Germinal center (tissue), 1 donor: ENCODE measurements at places on chromosomes 11 and 22.
A peak's percentile ranks its signal among the peaks of the same experiment; 100 is the strongest.

DNA sequence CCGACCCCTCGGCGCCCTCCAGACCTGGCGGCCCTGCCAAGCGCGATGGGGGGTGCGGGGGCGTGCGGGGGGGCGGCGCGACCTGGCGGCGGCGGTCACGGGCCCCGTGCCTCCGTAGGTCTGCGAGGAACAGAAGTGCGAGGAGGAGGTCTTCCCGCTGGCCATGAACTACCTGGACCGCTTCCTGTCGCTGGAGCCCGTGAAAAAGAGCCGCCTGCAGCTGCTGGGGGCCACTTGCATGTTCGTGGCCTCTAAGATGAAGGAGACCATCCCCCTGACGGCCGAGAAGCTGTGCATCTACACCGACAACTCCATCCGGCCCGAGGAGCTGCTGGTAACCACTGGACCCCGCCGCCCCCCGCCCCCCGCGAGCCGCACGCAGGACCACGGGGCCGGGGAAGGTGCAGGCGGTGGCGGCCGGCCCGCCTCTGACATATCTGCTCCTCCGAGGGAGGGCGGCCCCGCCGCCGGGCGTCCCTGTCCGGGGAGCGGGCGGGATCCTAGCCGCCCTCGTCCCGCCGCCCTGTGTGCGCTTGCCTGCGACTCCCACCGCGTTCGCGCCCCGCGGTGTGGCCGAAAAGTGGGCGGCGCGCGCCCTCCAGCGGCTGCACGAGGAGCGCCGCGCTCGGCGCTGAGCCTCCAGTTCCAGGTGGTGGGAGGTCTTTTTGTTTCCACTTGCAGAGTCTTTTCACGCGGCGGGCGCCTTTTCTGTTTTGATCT, 2.1 kb downstream of the CCND1 start:
- DNase-seq = peak; percentile 80

DNA sequence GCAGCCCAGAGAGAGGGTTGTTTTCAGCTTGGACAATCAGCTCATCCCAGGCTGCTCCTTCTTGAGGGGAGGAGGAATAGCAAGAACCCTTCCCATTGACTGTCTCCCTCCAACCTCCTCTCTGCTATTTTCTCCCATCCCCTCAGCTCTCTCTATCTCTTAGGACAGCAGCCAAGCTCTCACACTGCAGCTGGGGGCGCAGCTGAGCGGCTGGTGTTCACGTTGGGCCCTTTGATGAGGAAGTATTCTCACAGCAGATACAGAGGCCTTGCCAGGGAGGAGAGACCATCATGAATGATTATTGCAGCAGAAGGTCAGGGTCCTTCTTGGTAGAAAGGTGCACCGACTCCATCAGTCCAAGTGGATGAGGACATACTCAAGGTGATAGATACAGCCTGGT, 26.5 kb upstream of the CADM1 start:
- DNase-seq = peak; percentile 15

DNA sequence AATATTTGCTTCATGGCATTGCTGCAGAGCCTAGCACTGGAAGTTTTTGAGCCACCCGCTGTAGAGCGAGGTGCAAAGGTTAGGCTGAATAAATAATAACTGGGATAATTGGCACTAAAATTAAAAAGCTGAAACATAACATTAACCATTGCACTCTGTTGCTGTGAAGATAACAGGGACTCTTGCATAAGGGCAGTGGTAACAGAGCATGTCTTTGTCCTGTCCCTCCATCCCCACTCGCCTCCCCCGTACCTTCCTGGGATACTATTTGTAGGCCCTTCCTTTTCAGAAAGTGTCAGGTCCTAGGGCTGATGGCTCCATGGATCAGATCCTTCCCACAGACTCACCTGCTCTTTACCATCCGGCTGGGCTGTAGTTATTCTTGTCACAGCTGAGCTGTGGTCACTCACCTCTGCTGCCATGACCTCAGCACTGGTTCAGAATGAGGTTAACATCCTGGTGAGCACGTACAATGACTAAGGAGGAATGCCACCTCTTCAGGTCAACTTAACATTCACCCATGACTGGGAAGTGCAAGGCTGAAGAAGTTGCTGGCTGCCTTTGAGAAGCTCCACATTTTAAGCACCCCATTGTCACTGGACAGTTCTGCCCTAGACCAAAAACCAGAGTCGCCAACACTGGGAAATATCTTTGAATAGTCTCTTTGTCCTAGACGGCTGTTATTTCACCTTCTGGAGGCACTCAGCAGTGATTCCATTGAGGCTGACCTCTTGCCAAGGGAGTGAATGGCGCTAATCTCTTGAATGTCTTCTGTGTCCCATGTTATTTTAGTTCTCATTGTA, 103.2 kb upstream of the KIRREL3 start:
- no peak for DNase-seq

DNA sequence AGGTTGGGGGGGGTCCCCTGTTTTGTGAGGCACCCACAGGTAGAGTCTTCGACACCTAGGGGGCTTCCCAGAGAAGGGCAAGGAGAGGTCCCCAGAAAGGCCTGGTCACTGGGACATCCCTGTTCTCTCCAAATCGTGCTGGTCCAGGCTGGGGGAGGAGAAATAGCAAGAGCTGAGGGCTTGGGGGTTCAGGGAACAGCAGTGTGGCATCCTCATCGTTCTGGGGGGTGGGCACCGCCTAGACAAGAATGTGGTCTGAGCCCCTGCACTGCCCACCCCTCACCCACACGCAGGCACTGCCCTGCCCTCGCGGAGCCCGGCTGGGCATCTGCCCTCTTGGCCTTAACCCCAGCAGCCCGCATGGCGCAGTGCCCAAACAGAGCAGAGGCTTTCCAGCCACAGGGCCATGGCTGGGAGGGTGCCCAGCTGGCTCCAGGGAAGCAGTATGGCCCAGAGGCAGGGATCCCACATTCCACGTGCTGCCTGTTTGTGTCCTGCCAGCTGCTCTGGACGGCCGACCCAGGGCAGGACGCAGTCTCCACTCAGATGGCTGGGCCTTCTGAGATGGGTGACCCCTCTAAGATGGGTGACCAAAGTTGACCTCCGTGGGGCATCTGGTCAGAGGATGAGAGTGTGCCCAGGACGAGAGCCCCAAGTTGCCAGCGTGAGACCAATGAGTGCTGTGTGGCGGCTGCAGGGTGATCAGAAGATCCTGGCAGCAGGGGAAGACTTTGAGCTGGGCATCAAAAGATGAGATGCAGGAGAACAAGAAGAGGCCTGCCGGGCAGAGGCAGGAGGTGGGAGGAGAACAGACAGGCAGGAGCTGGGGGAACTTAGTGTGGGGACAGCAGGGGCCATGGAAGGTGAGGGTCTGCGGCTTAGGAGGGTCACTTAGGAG, 14.4 kb downstream of the SCARF2 start:
- DNase-seq = no peak

DNA sequence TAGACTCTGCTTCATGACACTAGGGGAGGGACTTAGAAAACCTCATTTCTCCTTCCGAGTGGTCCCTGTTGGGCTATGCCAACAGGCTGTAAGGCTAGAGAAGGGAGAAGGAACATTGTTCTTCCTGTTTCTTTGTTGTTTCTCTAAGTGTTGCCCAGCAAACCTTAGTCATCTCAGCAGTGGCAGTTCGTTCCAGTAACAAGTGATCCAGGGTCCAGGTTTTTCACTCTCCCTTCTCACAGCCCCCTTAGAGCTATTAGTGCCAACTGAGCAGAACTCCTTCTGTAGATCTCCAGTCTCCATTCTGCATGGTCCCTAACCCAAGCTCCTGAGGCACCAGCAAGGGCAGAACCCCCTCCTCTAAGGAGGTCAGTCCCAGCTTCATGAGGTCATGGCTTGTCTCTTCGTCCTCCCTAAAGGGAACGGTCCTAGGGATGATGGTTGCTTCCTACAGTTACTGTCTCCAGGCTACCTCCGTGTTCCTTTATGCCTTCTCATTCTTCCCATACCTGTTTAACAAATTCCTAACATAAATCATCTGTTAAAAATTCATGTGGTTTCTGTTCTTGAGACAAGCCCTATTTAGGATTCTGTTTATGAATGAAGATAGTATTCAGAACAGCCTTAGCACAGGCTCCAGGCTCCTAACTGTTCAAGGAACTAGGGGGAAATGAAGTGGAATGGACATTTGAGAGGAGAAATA, 168.6 kb upstream of the UBASH3B start:
- no peak for DNase-seq

GRCh38 chr22:29330753-29331152, 15.3 kb upstream of the RASL10A start:
- no peak for DNase-seq

- no peak for DNase-seq
These were observed 1.7 kb downstream of the MN1 start for GRCh38 chr22:27799827-27800249.

- no peak for DNase-seq
These were observed 1.1 kb downstream of the PELI3 start for GRCh38 chr11:66467756-66468155.

DNA sequence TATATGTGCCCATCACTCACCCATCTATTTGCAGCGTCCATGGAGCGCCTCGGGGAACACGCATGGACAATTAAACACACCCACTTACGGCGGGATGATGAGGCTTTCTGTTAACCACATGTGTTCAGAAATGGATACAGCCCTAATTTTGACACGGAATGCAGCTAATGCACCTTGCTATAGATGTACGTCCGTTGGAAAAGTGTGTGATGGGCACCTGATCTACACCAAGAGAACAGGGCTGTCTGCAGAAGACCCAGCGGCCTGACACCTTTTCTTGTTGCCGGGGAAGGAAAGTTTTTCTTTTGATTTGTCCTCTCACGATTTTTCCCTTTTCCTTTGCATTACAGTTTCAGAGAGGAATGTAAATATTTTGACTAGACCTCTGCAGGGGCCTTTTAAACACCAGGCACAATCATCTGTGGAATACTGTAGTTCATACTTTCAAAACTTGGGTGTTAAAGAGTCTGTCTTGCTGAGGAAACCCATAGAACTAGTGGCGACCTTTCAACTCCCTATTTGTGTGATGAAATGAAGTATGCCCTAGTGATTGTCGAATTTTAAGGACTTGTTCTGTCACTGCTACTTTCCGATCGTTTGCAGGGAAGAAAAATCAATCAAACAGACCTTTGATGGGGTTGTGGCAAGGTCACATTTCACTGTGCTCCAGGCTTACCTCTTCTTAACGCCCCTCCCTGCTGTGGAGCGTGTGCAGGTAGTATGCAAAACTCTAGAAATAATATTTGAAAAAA, 16.5 kb upstream of the PAX6 start:
- DNase-seq = no peak

- DNase-seq = no peak
These were observed 44.8 kb downstream of the SLN start for GRCh38 chr11:107666911-107667613.

DNA sequence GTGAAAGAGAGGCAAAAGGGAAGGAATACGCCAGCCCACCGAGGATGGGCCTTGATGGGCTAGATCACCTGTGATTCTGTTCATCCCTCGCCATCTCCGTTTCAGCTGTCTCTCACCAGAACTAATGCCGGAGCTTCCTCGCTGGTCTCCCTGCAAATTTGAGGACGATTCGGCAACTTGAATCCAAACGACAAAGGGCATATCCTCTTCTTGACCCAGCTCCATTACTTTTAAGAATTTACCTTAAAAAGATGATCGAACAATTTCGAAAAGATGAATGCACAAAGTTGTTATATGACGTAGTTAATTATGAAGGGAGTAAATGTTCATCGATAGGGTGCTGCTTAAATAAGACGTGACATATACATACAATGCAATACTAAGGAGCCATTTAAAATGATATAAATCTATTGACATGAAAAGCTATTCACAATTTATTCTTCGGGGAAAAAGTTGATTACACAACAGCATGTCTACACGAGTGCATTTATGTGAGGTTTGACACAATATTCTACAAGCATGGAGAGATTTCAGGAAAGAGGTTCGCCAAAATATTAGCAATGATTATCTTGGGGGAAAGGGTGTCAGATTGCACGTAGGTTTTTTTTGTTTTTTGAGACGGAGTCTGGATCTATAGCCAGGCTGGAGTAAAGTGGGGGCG, 937 bp upstream of the FAM168A start:
- no peak for DNase-seq

GRCh38 chr22:30414525-30415047, 11.0 kb upstream of the MTFP1 start:
- DNase-seq = no peak

DNA sequence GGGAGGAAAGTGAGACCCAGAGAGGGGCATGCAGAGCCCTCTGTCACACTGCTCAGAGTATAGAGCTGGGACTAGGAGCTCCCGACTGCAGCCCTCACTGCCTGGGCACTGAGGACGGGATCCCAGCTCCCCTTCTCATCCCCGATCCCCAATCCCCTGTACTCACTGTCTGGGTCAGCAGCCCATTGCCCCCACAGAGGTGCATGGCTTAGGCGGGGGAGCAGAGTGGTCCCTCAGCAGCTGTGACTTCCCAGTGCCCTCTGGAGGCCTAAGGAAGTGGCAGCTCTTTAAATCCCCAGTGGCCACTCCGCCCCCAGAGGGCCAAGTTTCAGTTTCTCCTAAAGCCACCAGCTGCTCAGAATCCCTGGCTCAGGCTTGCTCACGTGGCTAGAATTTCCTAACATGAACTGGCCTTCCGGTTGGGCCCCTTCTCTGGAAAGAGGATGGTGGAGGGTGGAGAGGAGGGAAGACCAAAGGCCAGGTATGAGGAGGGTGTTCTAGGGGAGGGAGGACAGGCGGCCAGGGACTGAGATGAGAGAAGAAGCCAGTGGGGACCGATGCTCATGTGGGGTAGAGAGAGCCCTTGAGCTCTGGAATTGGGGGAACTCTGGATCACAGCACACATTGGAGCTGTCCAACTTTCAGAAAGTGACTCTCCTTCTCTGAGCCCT, at the start of gene BATF2:
BATF2 (minus strand) TSS at position 262 of the 671 bp plus-strand sequence; CDS start at position 205, 57 bp downstream.
- DNase-seq = peak; percentile 80

DNA sequence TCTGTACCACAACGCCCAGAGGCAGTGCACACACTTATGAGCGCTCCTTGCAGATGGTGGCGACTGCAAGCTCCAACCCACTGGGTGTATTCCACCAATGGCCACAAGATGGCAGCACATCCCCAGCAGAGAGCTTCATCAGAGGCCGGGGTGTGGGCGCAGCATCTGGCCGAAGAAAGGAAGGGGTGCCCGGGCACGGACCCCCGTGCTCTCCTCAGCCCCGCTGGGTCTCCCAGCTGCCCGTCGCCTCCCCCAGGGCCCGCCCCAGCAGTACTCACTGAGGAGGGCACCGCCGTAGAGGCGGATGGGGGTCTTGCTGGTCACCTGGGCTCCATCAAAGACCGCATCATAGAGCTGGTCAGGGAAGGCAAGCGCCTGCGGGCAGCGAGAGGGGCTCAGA, 14.2 kb downstream of the TP53I11 start:
- peak; percentile 76 for DNase-seq

DNA sequence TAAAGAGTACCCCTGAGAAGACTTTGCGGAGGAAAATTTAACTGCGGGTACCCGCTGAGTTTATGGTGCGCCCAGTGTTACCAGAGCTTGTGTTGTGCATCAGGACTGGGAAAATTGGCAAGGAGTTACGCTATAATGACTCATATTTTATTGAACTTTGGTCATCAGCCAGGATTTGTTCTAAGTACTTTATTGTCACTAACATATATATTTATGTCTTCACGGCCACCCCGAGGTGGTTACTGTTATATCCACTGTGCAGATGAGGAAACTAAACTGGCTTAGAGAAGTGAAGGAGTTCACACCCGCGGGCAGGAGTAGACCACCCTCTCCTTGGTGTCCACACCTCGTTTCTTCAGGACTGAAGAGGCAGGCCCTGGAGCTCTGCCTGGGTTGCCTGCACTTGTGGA, 667 bp downstream of the ACCS start:
- DNase-seq = no peak
